SW 1271 (cell line): ENCODE measurements at places on chromosomes 1 and 21.
A peak's percentile ranks its signal among the peaks of the same experiment; 100 is the strongest.

DNA sequence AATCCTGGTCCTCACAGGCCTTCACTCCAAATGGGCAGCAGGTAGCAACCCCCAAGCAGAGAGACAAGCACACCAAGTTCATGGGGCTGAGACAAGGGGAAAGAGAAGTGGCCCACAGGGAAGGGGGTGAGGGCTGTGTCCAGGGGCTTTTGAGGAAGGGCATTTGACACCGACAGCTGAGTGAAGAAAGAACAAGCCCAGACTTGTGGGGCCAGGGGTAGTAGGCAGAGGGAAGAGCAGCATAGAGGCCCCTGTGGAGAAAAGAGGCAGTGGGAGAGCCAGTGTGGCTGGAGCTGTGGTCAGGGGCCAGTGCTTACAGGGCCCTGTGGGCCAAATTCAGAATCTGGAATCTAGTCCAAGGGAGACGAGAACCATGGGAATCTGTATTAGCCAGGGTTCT lies 85.4 kb downstream of the IGSF21 start:
- DNase-seq, result no peak

- no peak for DNase-seq
Observed at GRCh38 chr21:31370893-31371544, 27.0 kb upstream of the TIAM1 start.

- no peak for DNase-seq
Observed at GRCh38 chr1:234911787-234912186, 216.8 kb downstream of the TOMM20 start.

- DNase-seq, result no peak
Observed at GRCh38 chr1:94931254-94931841, 4.4 kb upstream of the CNN3 start.

DNA sequence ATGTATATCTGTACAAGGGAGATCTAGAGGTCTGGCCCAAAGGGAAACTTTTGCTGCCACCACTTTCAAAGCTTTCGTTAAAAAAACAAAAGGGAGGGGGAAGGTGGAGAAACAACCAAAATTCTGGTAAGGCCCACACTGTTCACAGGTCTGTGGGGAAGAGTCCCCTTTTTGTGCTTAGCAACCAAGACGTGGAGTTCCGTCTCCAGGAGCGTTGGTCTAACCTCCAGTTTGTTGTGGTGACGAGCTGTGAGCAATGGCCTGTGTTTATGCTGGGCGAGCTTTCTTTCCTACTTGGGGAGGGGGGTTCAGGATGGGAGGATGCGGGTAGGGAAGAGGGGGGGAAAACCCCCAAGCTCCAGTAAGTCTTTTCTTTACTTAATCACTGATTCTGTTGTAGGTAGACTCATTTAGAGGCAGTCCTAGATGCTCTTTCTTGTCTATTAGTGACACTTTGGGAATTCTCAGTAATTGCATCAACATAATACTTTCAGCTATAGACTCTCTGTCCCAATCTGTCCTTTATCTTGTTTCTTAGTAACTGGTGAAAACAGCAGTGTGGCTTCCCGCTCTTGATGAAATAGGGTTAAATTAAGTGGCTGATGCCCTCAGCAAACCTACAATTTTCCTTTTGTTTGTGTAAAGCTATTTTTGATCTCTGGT lies 1.5 kb downstream of the HIPK1 start:
- DNase-seq, result no peak

DNA sequence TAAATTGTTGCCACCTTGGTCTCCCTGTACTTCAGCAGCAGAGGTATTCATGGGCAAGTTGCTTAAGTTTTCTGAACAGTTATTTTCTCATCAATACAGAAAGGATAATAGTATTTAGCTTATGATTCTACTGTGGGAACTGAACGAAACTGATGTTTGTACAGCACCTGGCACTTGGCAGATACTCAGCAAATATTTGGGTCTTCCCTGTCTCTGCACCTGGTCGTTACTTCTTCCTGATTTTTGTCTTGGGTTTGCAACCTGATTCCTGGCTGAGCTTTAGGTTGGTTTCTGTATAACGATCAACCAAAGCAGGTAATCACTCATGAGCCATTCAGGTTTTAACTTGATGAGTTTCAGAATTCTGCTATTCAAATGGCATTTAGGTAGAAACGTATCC lies 490.6 kb downstream of the KIF26B start:
- no peak for DNase-seq

DNA sequence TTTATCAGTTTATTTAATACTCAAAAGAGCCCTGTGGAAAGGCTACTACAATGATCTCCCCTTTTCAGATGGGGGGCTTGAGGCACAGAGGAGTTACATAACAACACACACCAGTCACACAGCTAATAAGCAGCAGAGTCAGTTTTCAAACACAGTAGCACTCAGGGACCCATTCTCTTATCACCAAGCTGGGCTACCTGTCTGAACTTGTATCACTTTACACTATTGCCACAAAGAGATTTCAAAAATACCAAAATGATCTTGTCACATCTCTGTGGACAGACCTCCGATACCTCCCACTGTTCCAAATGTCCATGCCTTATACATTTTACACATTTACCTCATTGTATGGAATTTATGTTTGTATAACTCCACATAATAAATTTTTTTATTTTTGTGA lies 134.6 kb downstream of the TPR start:
- DNase-seq, result no peak

GRCh38 chr1:38266197-38266520 lies 219.6 kb upstream of the POU3F1 start:
- no peak for DNase-seq

GRCh38 chr1:75937034-75937433 lies 4.8 kb upstream of the ASB17 start:
- no peak for DNase-seq

DNA sequence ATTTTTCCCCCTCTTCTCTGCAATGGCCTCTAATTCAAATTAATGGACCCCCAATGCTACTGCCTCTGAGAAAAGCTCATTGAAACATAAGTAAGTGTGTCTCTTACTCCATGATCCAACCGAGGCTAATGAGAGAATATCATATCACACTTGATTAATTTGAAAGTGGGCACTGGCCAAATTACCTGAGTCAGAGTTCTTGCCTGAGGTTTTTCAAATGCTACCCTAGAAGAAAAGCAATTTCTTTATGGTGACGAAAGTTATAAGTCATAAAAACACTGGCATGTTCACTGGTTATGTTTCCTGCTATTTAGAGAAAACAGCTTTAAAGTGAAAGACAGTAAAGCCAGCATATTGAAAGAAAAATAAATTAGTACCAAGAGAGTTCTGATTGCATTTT lies 368.8 kb upstream of the TMPRSS15 start:
- DNase-seq, result no peak

- no peak for DNase-seq
Observed at GRCh38 chr1:216119600-216119999, 303.6 kb downstream of the USH2A start.

DNA sequence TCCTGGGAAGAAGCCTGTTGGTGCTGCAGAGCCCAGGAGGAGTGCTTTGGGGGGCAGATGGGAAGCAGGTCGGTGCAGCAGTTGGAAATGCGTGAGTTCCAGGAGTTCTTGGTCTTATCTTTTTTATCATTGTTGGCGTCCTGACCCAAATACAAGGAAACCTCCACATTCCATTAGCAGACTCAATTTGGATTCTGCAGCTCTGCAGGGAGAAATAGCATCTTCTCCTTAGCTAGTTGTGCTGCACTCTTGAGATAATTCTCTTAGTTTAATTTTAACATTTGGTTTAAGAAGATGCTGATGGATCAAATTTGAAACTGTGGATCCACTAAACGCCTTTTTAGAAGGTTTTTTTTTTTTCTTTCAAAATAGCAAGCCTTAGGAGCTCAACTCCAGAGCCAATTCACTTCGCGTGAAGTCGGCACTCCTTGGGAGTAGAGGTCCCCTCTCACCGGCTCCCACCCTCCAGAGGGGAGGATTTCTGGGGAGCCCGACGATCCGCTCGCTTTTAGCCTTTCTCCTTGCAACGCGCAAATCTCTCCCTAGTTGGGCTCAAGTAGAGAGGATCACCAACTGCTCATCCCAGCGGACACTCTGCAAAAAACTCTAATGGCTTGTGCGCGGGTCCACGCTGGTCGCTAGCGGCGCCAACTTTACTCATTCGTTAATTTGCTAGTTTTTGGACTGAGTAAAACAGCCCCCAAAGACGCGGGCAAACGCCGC lies 1.3 kb downstream of the PLD5 start:
- no peak for DNase-seq

DNA sequence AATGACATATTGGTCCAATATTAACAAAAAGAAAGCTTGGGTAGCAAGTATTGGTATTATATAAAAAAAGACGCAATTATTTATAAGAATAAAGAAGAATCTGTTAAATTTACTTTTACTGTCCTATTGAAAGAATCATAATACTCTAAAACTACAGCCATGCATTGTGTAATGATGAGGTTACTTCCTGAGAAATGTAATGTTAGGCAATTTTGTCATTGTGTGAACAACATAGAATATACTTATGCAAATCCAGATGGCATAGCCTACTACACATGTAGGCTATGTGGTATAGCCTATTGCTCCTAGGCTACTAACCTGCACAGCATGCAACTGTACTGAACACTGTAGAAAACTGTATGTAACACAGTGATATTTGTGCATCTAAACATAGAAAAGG lies 121.2 kb upstream of the PTGFR start:
- DNase-seq, result no peak

- DNase-seq, result no peak
Observed at GRCh38 chr1:76084029-76084627, 9.6 kb downstream of the ST6GALNAC3 start.

GRCh38 chr1:118659646-118660045 lies 328.5 kb downstream of the TBX15 start:
- no peak for DNase-seq

DNA sequence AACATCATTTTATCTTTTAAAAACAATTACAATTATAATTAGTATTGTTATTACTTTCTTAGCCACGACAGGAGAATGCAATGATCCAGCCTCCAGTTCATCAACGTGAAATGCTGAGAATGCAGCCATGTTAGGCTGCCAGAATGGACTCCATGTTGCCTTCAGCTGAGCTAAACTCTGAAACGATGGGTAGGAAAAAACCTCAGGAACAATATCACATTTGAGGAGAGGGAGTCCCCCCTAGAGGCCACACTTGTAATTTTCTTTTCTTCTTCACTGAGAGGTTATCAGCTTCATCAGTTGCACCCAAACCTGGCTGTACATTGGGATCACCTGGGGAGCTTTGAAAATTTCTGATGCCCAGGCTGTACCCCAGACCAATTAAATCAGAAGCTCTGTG lies 34.6 kb upstream of the DNAH14 start:
- DNase-seq, result peak; percentile 3

GRCh38 chr1:19426294-19427086 lies 58.8 kb downstream of the CAPZB start:
- DNase-seq, result no peak

DNA sequence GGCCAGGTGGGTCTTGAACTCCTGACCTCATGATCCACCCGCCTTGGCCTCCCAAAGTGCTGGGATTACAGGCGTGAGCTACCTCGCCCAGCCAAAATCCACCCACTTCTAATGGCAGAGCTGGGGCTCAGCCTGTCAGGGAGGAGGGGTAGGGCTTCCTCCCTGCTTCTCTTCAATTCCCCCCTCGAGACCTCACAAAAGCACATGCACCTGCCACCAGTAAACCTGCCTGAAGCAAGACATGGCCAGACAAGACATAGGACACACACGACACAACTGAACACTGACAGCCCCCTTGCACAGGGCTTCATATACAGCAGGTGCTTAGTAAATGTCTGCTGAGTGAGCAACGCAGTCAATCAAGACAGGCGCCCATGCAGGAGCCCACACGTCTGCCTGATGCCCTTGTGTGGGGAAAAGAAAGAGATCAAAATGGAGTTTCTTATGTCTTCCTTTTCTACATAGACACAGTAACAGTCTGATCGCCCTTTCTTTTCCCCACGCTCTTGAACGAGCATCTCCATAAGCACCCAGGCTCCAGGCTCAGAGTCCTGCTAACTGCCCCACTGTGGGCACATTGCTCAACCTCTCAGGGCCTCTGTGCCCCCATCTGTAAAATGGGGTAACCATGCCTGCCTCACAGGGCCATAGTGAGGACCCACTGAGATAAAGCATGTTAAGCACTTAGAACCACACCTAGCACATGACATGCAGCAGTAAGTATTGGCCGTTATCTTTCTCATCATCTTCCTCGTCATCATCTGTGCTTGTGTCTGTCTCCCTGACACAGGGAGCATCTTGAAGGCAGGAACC lies 8.8 kb downstream of the SDC3 start:
- no peak for DNase-seq

DNA sequence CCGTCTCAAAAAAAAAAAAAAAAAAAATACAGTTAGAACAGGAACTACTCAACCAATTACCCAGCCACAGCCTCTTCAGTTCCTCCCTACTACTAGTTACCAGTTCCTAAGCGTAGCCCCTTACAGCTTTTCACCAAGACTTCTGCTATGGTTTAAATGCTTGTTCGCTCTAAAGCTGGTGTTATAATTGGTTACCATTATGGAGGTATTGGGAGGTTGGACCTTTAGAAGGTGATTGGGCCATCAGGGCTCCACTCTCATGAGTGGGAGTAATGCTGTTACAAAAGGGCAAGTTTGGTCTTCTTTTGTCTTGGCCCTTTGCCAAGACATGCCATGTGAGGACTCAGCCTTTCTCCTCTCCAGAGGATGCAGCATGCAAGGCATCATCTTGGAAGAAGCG lies 3.0 kb upstream of the SMPDL3B start:
- DNase-seq, result no peak

DNA sequence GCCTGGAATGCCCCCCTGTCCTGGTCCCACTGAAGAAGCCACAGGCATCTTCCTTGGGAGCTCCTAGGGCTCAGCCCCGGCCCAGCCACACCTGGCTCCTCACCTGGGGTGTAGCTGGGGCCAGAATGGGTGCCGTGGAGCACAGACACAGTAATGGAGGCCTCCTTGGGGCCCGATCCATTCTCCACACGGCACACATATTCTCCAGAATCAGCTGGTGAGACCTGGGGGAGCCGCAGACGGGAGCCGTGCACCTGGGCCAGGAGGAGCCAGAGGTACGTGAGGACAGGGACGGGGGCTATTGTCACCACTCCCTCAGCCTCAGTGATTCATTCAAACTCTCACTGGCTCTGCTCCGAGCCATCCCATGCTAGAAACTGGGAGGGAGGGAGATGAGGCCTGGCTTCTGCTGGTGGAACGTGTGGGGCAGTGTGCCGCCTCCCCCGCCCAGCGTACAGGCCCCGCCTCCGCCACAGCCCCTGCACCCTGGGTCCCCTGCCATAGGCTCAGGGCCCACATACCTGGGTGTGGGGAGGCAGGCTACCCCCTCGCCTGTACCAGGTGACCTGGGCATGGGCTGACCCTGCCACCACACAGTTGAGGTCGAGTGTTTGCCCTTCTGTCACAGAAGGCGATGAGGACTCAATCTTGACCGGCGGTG lies 42.2 kb downstream of the LDLRAD2 start:
- DNase-seq, result no peak

GRCh38 chr21:46486481-46487126 lies 27.9 kb downstream of the DIP2A start:
- DNase-seq, result no peak

DNA sequence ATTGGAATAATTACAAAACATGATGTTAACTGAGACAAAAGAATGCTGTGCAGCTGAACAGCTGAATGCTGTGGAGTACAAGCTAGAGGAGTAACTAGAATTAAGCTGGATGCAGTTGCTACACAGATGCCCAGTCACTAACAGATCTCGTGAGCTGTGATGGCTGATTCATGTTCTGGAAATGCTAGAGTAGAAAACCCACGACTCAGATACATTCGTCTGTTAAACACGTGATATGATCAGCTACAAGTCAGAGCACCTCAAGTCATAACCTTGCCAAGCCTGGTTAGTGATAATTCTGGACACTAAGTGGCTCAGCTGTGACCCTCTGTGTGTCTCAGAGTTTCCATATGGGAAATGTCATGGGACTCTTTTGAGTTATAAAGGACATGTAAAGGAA lies 89.7 kb upstream of the ESRRG start:
- DNase-seq, result no peak

- DNase-seq, result no peak
Observed at GRCh38 chr1:233443040-233443760, 115.7 kb downstream of the MAP3K21 start.
